Activated naive CD4-positive, alpha-beta T cell treated with anti-CD3 and anti-CD28 coated beads, Interleukin-2, amount 50 U/mL, for 16 hours (primary cell): ENCODE measurements at places on chromosomes 5 and 9.
A peak's percentile ranks its signal among the peaks of the same experiment; 100 is the strongest.

- no peak for DNase-seq
Measured at GRCh38 chr5:141882594-141883183, 4.5 kb upstream of the PCDH1 start.

DNA sequence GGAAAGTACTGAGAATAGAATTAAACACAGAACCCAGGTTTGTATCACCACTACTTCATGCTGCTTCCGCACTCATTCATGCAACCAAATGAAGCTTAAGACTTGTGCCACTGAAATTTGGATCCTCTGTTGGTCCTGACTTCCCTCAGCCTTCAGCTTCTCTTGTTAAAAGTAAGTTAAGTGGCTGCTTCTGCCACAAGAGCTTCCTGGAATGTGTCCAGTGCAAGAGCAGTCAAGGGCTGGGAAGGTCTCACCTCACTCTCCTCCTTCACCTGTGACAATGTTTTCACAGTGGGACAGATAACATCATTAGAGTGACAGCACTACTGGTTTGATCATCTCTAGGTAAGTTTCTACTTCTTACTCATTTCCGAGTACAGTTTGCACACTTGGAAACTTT lies 7.9 kb downstream of the SNCAIP start:
- DNase-seq, result no peak

DNA sequence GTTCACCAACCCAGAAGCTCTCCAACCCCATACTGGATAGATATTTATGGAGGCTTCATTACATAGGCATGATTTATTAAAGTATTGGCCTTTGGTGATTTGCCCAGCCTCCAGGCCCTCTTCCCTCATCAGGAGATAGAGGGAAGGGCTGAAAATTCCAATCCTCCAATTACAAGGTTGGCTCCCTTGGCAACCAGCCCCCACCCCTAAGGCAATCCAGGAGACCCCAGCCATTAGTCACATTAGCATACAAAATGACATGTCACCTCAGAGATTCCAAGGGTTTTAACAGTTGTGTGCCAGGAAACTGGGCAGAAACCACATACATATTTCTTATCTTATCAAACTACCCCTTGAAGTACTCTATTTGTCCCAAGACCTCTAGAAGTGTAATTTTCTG lies 210.0 kb downstream of the HINT1 start:
- no peak for DNase-seq

DNA sequence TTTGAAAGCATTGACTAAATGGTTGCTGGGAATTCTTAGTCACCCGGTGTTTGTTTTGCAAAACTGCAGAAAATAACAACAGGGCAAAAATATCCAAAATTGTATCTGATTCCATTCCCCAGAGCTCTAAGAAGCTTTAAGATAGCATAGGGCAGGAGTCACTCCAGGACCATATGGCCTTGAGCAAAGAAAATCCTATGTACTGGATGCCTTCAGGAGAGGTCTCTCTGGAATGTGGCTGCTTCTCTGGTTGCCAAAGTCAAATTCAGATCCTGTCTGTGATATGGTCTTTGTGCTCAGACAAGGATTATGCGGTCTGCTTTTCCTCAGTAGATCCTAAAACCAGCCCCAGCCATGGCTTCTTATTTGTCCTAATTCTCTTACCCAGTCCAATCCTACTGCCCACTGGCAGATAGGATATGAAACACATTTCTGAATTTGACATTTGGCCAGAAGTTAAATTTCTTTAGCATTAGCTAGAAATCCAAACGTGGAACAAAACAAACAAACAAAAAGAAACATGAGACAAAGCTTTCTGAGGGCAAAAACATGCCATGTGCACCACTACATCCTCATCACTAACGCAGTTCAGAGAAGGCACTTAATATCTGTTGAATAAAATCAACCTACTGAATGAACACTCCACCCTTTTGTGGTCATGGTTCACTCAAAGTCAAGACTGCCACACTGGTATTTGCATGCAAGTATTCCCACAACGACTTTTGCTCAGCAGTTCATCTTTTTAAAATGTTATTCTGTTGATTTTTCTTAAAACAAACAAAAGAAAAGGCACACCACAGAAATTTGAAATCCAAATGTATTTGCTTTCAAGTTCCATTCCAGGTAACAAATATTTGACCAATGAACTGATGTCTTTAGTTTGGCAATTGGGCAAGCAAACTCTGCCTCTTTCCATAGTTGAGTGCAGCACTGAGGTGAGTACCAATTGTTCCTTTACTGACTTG lies 165.7 kb downstream of the TRPM6 start:
- DNase-seq, result no peak

GRCh38 chr9:133090187-133090586 lies 28.4 kb downstream of the CEL start:
- no peak for DNase-seq

GRCh38 chr9:114958021-114958843 lies 27.8 kb upstream of the TNFSF8 start:
- DNase-seq, result peak; percentile 41

- no peak for DNase-seq
Measured at GRCh38 chr5:141869040-141869439, 9.2 kb downstream of the PCDH1 start.

- DNase-seq, result no peak
Measured at GRCh38 chr9:86545090-86545489, 190.9 kb upstream of the TUT7 start.

DNA sequence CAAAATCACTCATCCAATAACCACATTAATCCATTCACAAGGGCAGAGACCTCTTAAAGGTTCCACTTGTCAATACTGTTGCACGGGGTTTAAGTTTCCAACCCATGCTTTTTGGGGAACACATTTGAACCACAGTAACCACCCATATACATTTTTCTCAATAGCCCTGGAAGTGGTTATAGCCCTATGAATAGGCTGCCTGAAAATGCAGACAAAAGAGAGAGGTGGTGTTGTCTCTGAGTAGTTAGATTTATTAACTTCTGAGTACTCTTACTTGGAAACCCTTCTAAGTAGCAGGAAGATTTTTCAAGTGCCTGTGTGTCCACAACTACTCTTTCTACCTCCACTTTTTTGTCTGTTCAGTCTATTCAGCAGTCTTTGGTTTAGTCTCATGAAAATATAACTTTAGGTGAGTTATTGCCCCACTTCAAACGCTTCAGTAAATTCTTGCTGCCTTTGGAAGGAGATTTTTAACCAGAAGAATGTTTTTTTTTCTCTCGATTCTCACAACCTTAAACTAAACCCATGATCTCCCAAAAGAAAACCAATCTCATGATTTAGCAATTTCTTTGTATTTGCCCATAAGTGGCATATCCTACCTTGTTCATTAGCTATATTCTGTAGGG lies 42.6 kb downstream of the ARHGEF28 start:
- DNase-seq, result no peak

GRCh38 chr5:139574641-139575312 lies 13.6 kb downstream of the UBE2D2 start:
- DNase-seq, result no peak

DNA sequence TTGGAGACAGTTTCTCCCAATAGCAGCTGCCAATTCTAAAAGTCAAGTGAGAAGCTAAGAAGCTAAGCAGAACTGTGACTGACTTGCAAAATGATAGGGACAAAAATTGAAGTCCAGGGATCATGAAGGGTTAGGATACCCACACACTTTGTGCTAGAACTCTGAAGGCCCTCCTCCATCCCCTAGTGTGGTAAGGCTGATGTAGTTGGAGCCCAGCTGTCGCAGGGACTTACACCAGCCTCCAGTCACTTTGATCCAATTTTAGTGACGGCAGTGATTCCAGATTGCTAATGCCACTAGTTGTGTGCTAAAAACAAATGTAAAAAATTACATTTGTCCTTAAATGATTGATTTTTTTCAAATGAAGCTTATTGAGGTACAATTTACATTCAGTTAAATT lies 742.7 kb upstream of the ZNF608 start:
- no peak for DNase-seq

- DNase-seq, result no peak
Measured at GRCh38 chr5:83744821-83745220, 24.2 kb upstream of the HAPLN1 start.

GRCh38 chr9:35673132-35674024 lies at the start of gene CA9:
CA9 (plus strand) TSS chr9:35673928; CDS start chr9:35673960, 32 bp downstream.
- no peak for DNase-seq

DNA sequence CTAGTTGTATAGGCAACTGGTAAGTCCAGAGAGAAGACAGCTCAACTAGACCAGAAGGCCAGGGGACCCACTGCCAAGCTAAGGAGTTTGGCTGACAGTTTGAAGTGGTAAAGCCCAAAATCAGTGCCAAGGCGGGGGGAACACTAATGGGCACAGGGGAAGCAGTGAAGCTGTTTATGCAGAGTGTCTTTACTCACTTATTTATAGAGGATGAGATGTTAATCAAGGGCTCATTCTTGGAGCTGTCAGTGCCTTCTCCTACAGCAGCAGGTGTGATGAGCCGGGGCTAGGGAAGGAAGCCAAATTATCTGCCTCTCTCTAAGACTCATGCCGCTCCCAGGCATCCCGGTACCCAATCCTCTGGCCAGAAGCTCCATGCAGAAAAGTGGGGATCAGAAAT lies 75.2 kb upstream of the GALNT10 start:
- DNase-seq, result no peak

DNA sequence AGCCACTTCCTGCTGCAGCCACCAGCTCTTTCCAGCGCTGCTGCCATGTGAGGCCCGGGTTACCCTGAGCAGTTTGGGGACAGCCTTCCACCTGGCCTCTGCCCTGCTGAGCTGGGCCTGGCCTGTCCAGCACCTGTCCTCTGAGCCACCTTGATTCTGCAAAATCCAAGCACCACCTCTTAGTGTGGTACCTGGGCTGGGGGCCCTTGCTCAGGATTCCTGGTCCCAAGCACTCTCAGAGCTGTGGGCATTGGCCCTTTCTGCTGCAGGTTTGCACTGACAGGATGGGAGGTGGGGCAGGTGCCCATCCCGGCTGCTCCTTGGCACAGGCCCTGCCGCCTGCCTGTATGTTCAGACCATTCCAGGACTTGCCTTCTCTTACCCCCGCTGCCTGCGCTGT lies 309.2 kb upstream of the IRX4 start:
- DNase-seq, result no peak

- DNase-seq, result no peak
Measured at GRCh38 chr5:72040513-72040912, 66.8 kb upstream of the MAP1B start.
